ENCODE measurements at places on chromosomes 5 and 9. TPM values are rescaled to one million over a fixed set of nuclear protein-coding genes. Genes with fewer than 3 reads are reported as not detected.
A peak's percentile ranks its signal among the peaks of the same experiment; 100 is the strongest.

DNA sequence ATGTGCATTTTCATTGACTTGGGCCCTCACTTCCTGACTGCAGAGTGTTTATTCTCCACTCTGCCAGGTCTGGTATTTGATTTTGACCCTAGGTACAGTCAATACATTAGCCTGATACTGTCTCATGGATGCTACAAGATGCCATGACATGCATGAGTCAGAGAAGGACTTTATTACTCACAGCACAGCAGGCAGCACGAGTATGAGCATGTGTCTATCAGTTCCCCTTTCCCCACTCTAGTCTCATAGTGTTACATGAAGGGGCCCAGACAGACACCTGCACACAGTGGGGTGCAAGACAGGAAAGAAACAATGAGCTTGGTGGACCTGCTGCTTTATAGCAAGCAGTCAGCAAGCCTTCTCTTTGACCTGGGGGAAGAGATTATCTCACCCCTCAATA lies 19.6 kb downstream of the ITGA2 start:
- no peak for DNase-seq

- no peak for DNase-seq
These were observed 71.4 kb upstream of the COL5A1 start for GRCh38 chr9:134570151-134570621.

- DNase-seq = no peak
These were observed 720.6 kb downstream of the SEMA5A start for GRCh38 chr5:8825139-8825757.

DNA sequence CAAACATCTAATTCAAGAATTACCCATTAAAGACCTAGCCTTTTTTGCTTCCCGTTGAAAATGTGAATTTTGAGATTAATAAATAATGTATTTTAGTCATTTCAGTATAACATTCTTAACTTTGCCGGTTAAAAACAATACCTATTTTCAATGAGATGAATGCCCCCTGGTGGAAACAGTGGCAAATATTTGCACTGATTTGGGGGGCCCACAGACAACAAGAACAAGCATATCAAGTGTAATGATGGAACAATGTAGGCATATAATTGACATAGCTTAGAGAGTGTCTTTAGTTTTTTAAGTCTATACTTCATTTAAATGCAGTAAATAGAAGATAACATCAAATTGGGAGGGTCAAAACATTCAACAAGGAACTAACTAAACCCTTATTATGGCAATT lies 111.9 kb downstream of the NTRK2 start:
- DNase-seq = no peak

GRCh38 chr5:156431956-156432829 lies 105.2 kb downstream of the SGCD start:
- no peak for DNase-seq

GRCh38 chr5:143432658-143433239 lies 29.3 kb upstream of the NR3C1 start:
- DNase-seq = no peak

- peak; percentile 75 for DNase-seq
These were observed 69.6 kb upstream of the PRRC1 start for GRCh38 chr5:127447827-127448226.

GRCh38 chr5:6715271-6715670 lies 2.0 kb downstream of the TENT4A start:
- DNase-seq = no peak

- no peak for DNase-seq
These were observed 7.8 kb upstream of the KCNIP1 start for GRCh38 chr5:170495825-170496661.

GRCh38 chr9:113389451-113389850 lies 11.6 kb downstream of the ALAD start:
- no peak for DNase-seq

NKD2 gene
- total RNA-seq = 0.48 TPM

IL33 gene
- not detected for total RNA-seq

TXNDC8 gene
- not detected for total RNA-seq

TLX3 gene
- not detected for total RNA-seq

HAVCR1 gene
- 1.3 TPM for total RNA-seq

SCGB3A2 gene
- 0.82 TPM for total RNA-seq

PLPP7 gene
- total RNA-seq = 0.20 TPM

PRUNE2 gene
- total RNA-seq = 7.7 TPM

CYSTM1 gene
- 46.3 TPM for total RNA-seq

IFNA21 gene
- total RNA-seq = not detected
